HFF-Myc (cell line): ENCODE measurements at places on chromosomes 6 and 20.

- no peak for DNase-seq
These were observed 599.1 kb downstream of the QKI start for GRCh38 chr6:164013480-164014208.

DNA sequence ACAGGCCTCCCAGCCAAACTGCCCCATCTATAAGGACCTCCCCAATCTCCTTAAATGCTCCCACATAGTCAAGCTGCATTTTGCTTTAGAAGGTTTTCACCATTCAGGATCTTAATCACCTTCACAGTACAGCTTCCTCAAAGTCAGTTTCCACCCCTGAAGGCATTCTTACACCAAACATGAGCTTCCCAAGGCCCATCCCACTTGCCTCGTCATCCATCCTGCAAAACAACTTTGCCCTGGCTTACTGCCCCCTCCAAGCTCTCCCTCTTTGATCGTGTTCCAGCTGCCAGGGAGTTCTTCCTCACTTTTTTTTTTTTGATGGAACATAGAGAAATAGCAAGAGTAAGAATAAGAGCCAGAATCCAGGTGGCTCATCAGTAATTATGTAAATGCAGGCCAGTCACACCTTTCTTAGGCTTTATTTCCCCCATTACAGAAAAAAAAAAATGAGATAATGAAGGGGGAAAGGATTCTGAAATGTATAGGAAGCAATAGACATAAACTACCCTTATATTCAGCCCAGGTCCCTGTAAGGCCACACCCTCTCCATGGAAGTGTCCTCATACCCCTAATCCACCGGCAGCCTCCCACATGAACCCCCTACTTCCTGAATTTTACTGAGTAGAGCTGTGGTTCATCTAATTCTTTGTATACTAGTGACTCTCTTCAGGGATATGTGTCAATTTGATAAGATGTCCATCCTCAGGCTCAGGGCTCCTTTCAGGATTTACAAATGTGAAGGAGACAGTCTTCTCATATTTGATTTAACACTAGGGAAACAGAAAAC, 12.7 kb downstream of the TRIM27 start:
- DNase-seq = no peak

GRCh38 chr20:25686081-25687067, 10.3 kb downstream of the ZNF337 start:
- DNase-seq = no peak

GRCh38 chr6:53358440-53359094, 9.8 kb upstream of the ELOVL5 start:
- DNase-seq = no peak

GRCh38 chr6:156777577-156778453, 637 bp downstream of the ARID1B start:
- DNase-seq = no peak

DNA sequence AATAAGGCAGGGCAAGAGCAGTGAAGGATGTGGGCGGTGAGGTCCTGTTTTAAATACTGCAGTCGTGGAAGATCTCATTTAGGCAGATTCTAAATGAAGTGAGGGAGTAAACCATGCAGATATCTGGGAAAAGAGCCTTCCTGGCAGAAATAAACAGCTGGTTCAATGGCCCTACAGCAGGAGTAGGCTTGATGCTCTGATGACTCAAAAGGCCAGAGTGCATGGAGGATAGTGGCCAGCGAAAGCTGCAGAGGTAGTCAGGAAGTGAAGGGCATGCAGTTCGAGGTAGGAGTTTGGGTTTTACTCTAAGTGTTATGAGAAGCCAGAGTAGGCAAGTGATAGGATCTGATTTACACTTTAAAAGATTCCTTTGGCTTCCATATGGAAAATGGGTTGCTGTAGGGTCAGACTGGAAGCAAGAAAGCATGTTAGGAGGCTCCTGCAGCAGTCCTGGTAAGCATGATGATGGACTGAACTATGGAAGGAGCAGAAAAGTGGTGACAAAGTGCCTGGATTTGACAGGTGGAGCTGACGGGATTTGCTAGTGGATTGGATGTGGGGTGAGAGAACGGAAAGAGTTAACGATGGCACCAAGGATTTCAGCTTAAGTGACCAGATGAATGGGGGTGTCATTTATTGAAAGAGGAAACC, 150.0 kb downstream of the GJA10 start:
- no peak for DNase-seq

- DNase-seq = no peak
These were observed 9.7 kb upstream of the HMGA1 start for GRCh38 chr6:34226731-34227586.

DNA sequence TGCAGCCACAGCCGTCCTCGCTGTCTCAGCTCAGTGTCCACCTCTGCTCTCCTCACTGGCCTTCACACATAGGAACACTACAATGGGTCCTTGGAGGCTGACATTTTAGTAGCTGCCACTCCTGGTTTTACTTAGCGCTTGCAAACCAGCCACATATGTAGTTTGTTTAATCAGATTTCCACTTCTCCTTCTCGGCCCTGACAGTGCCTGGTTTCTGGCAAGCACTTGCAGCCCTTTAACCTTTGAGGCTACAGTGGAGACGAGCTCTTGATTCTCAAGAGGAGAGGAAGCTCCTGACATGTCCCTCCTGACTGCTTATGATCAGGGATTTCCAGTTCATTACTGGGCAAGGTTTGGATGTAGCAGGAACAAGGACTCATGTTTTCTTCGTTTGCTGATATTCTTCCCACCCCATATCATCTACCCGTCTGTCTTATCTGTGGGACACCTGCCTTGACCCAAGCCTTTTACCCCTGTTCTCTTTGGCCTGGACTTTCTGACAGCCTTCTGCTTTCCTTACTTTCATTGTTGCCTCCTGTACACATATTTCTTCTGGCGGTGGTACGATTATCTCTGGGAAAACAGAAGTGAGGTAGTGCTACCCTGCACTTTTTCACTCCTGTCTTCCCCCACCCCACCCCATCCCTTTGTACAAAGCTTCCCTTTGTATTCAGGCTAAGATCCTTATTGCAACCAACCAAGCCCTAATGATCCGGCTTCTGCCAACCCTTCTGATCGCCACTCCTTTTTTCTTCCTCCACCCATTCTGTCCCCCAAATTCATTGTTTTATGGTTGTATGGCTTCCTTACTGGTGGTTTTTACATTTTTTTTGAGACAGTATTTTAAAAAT, 31.2 kb downstream of the CEP43 start:
- no peak for DNase-seq

DNA sequence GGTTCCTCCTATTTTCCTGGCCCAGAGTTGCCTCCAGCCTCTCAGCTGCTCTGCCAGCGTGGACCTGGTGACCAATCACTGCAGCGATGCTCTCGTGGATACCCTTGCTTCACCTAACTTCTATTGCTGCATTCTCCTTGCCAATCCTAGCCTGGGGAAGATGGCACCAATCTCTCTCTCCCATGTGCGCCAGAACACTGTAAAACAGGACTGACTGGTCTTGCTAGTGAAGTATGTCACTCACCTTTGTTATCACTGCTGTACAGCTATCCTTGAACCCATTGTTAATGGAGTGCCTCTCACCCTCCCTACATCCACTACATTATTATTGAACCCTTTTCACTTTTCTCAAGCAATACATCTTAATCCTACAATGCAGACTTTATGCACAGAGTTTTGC, 80.1 kb downstream of the LYRM4 start:
- DNase-seq = no peak

GRCh38 chr6:106591111-106591825, 38.0 kb downstream of the RTN4IP1 start:
- peak; percentile 36 for DNase-seq

GRCh38 chr20:7496394-7496991, 443.8 kb downstream of the HAO1 start:
- DNase-seq = no peak

GRCh38 chr6:133241901-133242636, 912 bp downstream of the EYA4 start:
- DNase-seq = no peak

- no peak for DNase-seq
These were observed 1115.6 kb upstream of the CITED2 start for GRCh38 chr6:140490081-140490480.

- DNase-seq = no peak
These were observed 8.0 kb upstream of the ARG1 start for GRCh38 chr6:131565056-131565455.

- no peak for DNase-seq
These were observed 194.2 kb downstream of the PRL start for GRCh38 chr6:22102671-22103070.

DNA sequence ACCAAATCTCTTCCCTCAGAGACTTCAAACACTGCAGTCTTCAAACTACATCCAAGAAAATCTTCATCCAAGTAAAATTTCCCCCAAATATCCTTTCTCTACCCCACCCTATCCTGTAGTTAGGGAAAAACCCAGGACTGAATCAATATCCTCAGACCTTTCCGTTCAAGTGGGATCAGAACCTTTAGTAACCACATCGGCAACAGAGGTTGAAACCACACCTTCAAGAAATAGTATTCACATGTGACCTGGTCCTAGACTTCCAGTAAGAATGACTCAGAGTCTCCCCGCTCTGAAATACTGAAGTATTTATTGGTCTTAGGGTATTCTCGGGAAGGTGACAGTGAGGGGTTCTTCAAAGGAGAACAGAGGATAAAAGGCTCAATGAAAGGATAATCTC, 8.7 kb downstream of the HLA-DPA1 start:
- no peak for DNase-seq

DNA sequence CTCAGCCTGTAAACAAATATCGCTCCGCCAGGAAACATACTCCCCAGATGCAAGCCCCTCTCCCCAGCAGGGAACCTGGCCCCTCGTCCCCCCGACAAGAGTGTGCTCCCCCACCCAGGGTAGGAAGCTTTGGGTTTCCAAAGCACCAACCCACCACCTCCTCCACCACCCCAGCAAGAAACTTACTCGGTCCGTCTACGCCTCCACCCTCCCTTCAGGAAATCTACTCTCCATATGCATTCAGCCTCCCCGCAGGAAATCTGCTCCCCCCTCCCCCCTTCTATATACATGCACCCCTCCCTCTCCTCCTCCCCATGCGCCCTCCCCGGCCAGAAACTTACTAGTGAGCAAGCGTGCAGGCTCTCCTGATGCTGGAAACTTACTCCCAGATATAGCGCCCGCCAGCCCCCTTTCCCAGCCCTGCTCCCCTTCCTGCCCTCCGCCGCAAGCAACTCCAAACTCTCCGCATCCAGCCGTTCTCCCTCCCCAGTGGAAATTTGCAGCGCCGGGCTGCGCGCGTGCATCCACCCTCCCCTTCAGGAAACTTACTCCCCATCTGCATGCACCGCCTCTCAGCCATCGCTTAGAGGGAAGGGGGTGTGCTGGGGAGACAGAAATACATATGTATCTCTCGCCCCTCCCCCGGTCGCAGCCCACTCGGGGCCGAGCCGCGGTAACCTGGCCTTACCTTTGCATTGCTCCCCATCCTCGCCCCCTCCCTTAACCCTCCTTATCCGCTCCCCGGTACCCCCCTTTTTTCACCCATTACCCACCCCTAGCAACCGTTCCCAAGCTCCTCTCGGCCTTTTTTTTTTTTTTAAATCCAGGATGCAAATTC, at the start of gene TRERF1:
Gene TRERF1 (minus strand): TSS at position 594 of the 838 bp plus-strand sequence. CDS start 182,336 bp downstream, outside the sequence.
- DNase-seq = no peak

GRCh38 chr20:16035576-16035975, 537.7 kb downstream of the KIF16B start:
- no peak for DNase-seq

DNA sequence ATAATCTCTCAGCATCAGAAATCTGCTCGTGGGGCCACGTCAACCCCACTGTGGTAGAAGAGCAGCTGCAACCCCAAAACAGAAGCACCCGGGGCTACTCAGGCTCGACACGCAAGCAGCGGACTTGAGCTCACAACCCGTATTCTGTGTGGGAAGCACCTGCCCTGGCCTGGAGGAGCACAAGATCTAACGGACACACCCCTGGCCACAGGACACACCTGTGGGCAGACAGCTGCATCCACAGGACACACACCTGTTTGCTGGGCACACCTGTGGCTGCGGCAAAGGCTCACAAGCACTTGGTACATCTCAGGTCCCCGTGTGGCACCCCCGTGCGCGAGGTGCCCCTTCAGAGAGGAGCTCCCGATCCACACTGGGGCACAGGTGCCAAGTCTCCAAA, 36.5 kb downstream of the ZBTB46 start:
- DNase-seq = no peak

- no peak for DNase-seq
These were observed at the start of gene MOXD1 for GRCh38 chr6:132400883-132401617. TSS of gene MOXD1 (minus strand) at chr6:132401475. CDS start at chr6:132401426, 49 bp downstream.

- peak; percentile 42 for DNase-seq
These were observed 185.6 kb downstream of the BMP7 start for GRCh38 chr20:57080796-57081195.

GRCh38 chr20:17619351-17620093, 49.6 kb downstream of the DSTN start:
- no peak for DNase-seq

DNA sequence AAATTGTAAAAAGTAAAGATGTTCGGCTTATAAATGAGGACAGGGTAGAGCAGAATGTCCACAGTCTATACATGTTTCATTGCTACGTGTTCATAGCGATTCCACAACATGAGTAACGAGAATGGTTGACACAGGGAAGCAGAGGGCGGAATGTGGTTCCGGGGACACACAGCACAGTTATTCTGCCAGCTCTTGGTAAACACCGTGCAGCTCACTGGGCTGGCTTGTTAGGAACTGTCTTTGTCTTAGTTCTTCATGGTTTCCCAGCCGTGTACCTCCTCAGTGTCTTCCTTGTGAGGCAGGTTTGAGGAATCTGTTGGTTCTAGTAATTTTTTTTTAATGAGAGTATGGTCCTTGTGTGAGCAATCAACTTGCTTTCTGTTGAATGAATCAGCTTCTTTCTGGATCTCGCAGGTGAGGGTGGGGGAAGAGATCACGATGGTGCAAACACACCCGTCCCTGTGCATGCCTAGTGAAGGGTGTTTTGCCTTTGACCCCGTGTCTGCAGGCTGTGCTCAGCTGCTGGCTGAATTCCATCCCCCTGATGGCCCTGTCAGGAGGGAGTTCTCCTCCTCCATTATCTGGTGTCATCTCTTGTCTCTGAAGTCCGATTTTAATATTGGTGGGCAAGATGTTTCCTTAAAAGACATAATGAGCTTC, 168.2 kb downstream of the SMOC2 start:
- DNase-seq = no peak

DNA sequence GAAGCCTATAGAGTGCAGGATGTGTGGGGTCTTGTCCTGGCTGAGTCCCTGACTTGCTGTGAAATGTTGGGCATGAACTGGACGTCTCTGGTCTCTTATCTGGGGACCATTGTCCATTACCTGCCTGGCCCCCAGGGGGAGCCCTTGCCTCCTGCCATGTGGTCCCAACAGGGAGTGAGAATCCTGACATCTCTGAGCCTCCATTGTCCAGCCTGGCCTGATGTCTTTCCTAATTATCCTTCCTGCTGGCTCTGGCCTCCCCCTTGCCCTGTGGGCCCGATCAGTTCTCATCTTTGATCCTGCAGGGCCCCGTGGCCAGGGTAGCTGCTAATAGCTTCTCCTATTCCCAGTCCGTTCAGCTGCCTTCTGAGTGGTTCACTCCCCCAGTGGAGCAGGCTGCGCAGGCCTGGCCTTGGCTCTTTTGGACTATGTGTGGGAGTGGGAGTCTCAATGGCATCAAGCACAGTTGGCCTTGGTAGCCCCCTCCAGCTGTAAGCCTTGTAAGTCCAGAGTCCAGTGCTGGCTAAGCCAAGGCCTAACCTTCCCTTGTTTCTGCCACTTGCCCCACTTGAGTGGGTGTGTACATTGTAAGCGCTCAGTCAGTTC, 77.9 kb upstream of the RALY start:
- no peak for DNase-seq
